GM03348 (cell line): ENCODE measurements at places on chromosomes 3 and 15.

DNA sequence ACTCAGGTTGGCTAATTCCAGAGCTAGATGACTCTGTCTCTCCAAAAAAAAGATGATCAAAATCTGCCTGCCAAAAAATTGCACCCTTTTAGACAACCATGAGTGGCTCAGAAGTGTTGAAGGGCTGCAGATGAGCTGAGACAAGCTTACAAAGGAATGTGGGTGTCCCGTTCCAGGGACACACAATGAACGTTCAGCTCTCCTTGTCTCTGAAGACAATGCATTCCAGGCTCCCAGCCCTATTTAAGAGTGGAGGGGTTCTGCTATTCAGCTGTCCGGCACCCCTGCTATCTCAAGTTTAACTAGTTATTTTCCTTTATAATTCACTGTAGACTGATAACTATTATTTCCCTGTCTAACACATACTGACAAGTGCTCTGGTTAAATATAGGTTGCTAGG is 355.1 kb upstream of the WNT5A start:
- DNase-seq, result no peak

DNA sequence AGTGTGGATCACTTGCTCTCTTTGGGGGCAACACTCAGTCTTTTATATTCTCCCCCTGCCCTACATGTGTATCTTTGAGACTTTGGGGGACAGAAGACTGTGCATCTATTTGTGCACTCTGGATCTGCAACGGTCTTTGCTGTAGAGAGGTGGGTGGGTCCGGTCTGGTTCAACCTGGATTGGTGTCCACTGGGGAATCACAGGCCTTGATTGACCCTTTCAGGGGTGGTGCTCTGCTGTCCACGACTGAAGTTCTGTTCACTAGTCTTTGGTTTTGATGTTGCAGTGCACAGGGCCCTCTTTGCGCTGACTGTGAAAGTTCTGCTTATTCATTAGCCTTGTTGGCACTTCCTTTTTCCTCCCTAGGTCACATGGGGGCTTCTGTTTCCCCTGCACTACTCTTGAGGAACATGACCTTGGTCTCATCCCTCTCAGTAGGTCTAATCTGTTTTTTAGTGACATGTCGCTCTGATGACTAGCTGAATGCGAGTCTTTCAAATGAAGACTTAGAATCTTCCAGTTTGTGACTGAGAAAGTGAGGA is 284.2 kb downstream of the SV2B start:
- no peak for DNase-seq

- no peak for DNase-seq
These were observed 194.7 kb upstream of the CADPS start for GRCh38 chr3:63069806-63070475.

- DNase-seq, result no peak
These were observed 88.7 kb upstream of the CDAN1 start for GRCh38 chr15:42825599-42825998.

DNA sequence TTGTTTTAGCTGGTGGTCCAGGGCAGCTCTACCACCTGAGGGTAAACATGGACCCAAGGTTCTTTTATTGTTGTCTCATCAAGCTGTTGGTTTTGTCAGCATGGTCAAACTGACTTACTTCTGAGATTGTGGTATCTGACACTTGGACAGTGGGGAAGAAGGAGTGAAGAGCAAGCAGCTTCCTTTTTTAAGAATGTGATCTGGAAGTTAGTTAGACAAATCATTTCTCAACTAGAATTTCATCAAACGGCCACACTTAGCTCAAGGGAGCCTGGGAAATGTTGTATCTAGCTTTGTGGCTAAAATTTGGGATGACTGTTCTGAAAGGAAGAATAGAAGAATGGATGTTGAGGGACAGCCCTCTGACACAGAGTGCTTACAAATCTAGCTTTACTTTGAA is 215.2 kb downstream of the ZNF621 start:
- no peak for DNase-seq

DNA sequence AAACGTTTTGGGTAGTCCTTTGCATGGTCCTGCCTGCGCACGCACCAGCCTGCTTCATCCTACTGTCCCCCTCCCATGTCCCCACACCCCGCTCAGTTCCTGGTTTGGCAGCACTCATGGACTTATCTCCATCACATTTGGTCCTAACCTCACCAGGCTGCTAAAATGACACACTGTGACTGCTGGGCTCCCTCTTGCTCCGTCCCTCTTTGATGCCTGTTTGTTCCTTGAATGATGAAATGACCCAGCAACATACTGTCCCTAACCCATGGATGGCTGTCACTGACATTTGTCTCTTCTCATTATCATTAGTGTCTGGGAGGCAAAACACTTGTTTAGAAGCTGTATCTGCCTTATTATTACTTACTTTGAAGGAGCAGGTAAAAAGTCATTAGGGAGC is 80.5 kb downstream of the CHDH start:
- DNase-seq, result no peak

- no peak for DNase-seq
These were observed 53.8 kb downstream of the CACNA2D3 start for GRCh38 chr3:54176106-54176505.

GRCh38 chr15:95327183-95327525 is 1003.3 kb upstream of the NR2F2 start:
- DNase-seq, result no peak

DNA sequence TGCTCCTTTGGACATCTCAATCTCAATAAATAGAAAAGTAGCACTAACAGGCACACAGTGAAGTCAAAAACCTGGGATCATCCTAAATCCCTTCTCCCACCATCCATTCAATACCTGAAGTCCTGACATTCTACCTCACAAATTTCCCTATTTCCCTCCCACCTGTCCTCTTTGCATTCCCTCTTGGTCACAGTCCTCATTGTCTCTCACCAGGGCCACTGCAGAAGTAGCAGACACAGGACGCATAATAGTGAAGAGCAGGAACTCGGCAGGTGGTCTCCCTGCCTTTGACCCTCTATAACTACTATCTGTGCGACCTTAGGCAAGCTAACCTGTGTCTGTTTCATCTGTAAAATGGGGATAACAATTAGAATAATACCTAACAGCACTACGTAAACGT is 2.3 kb downstream of the THOC7 start:
- no peak for DNase-seq

DNA sequence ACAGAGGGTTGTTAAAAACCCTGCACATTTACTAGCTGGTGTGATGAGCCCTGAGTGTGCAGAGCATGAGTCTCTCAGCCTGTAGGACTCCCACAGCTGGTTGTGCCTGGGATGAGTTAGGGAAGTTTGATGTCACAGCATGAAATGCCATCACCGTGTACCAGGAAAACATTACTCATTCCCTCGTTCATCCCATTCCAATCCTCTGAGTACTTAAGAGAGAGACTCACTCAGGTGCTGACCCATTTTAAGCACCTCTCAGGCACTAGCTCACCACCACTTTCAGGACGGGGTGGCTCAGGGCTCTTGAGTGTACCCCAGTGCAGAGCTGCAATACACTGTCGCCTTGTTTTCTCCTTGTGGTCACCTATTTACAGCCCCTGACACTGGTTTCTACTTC is 18.7 kb downstream of the MGLL start:
- DNase-seq, result peak; percentile 80

DNA sequence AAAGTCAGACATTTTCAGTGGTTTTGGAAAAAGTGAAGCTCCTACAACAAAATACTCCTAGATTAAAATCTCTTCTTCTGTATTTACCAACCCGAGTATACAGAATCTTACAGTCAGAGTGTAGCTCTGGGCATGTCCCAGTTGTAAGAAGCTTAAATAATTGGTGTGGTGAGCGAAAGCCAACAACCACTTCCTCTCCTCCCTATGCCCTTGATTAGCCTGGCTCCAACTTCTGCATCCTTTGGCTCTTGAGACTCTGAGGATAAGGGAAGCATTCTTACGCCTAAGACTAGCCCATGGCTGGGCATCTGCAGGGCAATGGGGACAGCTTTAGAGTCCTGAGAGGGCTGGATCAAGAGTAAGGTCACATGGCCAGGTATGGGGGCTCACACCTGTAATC is 25.5 kb downstream of the RFT1 start:
- no peak for DNase-seq

GRCh38 chr15:52557274-52557641 is 11.6 kb downstream of the ARPP19 start:
- DNase-seq, result no peak

GRCh38 chr15:45499426-45499825 is 23.1 kb downstream of the SLC30A4 start:
- peak; percentile 51 for DNase-seq

- DNase-seq, result no peak
These were observed 5.4 kb upstream of the ACP3 start for GRCh38 chr3:132311841-132312240.

GRCh38 chr3:152823173-152823572 is 11.8 kb upstream of the P2RY1 start:
- DNase-seq, result no peak

- DNase-seq, result no peak
These were observed 275.9 kb upstream of the NR2F2 start for GRCh38 chr15:96054621-96055020.

- DNase-seq, result no peak
These were observed 844.7 kb downstream of the DIPK2A start for GRCh38 chr3:144816323-144816722.

GRCh38 chr15:63891079-63891767 is 57.5 kb upstream of the HERC1 start:
- peak; percentile 88 for DNase-seq

GRCh38 chr3:71206305-71207165 is 377.0 kb downstream of the FOXP1 start:
- no peak for DNase-seq

DNA sequence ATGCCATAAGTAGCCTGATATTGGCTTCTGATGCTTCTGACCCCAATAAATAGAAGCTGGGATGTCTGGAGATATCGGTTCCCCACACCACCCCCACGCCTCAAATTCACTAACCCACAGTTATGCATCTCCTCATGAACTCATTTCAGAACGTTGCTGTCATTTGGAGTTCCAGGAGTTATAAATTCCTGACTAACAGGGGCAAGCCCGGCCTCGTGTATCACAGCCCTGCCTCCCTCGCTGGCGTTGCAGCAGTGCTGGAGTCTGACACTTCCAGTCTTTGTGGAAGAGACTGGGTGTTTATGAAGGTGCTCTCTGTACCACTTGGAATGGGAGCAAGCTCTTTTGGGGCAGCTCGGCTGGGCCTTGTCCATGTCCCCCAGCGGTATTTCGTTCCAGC is 101.0 kb downstream of the ANP32A start:
- DNase-seq, result peak; percentile 36

- DNase-seq, result peak; percentile 81
These were observed 37.5 kb downstream of the RYK start for GRCh38 chr3:134212967-134213665.

DNA sequence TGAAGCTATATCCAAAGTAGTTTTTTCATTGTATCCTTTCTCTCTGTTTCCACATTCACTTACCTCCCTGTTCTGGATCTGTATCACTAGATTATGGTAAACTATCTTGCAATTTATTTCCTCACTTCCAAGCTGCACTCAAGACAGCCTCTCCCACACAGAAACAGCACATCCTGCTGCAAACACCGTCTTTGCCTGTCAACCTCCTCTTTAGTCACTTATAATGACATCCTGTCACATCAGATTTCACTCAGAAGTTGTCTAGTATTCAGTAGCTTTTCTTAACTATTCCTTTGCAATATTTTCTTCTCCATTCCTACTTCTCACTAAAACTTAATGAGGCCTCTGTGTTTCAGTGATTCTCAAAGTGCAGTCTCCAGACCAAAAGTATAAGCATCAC is 490.8 kb downstream of the IGSF11 start:
- DNase-seq, result no peak

DNA sequence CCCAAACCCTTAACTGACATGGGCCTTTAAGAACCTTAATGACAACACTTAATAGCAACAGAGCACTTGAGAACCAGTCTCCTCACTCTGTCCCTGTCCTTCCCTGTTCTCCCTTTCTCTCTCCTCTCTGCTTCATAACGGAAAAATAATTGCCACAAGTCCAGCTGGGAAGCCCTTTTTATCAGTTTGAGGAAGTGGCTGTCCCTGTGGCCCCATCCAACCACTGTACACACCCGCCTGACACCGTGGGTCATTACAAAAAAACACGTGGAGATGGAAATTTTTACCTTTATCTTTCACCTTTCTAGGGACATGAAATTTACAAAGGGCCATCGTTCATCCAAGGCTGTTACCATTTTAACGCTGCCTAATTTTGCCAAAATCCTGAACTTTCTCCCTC is 49.9 kb downstream of the PGPEP1L start:
- no peak for DNase-seq

GRCh38 chr3:34777386-34777785 is 861.9 kb upstream of the ARPP21 start:
- no peak for DNase-seq

DNA sequence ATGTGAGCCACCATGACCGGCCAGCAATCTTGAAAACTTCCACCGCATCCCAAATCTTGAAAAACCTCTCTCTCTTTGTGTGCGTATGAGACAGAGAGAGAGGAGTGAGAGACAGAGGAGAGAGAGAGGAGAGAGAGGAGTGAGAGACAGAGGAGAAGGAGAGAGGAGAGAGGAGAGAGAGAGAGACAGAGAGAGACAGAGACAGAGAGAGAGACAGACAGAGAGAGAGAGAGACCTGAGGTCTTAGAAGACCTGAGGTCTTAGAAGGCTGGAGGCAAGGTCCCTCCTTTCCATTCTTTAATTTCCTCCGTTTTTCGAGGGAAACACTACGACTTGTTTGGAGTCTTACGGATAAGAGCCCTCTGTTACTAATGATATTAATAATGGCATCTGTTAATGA is 39.5 kb downstream of the TMEM40 start:
- DNase-seq, result no peak

- DNase-seq, result no peak
These were observed 564 bp downstream of the IL16 start for GRCh38 chr15:81197255-81197630.

DNA sequence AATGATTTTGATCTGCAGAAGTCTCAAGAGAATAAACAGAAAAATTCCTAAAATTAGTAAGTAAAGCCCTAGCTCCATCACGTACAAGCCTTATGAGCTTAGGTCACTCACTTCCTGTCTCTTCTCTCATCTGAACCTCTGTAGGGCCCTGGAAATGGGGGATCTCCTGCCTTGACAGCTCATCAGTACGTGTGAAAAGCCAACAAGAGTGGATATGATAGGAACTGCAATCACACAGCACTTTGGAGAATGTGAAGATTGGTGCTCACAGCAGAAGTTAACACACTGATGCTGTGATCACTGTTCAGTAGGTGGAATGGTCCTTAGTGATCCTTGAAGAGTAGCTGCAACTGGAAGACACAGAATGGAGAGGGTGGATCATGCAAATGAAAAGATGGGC is 27.8 kb upstream of the ALDH1L1 start:
- no peak for DNase-seq

DNA sequence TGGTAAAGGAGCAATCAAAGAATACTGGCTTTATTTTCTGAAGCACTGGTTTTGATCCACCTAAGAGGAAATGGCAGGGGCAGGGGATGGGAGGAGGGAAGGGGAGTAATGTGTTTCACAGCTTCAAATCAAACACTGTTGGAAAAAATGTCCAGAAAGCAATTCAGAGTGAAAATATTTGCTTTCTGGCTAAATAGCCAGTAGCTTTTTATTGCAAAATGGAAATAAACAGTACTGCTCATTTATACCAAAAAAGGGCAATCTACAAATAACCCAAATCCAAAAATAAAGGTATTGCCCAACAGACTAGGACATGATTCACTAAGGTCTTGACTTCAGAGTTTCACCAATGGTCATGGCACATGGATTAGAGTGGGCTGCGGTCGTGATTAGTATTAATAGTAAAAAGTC is 279.3 kb upstream of the THBS1 start:
- peak; percentile 34 for DNase-seq

GRCh38 chr15:38517312-38517975 is 47.2 kb downstream of the RASGRP1 start:
- DNase-seq, result no peak

- no peak for DNase-seq
These were observed 72.0 kb downstream of the DHX30 start for GRCh38 chr3:47874913-47875312.
